ENCODE measurements at places on chromosomes 7 and 10. TPM values are rescaled to one million over a fixed set of nuclear protein-coding genes. Genes with fewer than 3 reads are reported as not detected.

GPNMB gene
- 246 TPM for total RNA-seq

DNA sequence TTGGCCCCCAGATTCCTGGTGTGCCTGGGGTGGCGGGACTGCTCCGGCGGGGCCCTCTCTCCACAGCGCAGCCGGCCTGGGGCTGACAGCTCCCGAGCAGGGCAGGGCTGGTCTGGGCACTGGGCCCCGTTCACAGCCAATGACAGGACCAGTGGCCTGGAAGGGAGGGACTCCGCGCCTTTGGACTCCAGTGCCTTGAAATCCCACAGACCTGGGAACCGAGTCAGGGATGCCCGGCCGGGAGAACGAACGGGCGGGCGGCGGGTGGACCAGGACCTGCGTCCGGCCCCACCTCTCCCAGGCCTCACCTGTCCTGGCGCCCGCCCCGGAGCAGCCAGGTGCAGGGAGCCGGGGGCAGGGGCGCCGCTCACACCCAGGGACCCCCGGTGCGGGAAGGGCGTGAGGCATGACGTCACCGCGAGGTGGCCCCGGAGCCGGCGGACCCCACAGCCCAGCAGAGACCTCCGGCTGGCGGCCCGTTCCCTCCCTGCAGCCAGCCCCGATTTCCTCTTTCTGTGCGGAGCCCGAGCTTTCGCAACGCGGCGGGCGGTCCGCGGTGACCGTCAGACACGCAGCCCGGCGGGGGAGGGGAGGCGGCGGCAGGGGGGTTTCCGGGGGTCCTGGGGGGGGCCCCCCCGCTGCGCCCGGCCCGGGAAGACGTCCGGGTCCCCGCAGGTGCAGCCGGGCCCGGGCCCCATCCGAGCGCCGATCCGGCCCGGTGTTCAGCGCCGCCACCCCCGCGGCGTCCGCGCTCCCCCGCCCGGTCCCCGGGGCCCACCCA is 743 bp downstream of the ADAP1 start:
- DNase-seq, result peak; percentile 86

SMO gene
- 10.4 TPM for total RNA-seq

GRCh38 chr10:1366322-1366691 is 310.1 kb downstream of the WDR37 start:
- DNase-seq, result no peak

- no peak for DNase-seq
Observed at GRCh38 chr10:23899166-23899565, 309.8 kb upstream of the KIAA1217 start.

- peak; percentile 14 for DNase-seq
Observed at GRCh38 chr7:932651-932975, 21.9 kb downstream of the ADAP1 start.

DNA sequence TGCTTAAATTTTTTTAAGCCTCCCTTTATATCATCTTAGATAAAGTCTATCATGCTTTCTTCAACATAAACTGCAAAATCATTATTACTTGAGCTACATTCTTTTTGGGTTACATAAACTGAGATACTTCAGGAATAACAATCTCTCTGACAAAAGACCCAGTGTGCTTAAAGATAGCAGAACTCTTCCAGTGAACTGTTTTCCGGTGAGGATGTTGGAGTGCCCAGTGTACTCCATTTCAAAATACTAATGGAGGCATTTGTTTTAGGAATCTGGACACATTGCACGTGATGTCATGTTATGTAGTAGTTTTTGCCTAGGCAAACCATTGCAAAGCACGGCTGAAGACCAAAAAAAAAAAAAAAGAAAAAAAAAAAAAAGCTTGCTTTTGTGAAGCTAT is 388.2 kb upstream of the CELF2 start:
- DNase-seq, result no peak

CNTNAP2 gene
- not detected for total RNA-seq

DNA sequence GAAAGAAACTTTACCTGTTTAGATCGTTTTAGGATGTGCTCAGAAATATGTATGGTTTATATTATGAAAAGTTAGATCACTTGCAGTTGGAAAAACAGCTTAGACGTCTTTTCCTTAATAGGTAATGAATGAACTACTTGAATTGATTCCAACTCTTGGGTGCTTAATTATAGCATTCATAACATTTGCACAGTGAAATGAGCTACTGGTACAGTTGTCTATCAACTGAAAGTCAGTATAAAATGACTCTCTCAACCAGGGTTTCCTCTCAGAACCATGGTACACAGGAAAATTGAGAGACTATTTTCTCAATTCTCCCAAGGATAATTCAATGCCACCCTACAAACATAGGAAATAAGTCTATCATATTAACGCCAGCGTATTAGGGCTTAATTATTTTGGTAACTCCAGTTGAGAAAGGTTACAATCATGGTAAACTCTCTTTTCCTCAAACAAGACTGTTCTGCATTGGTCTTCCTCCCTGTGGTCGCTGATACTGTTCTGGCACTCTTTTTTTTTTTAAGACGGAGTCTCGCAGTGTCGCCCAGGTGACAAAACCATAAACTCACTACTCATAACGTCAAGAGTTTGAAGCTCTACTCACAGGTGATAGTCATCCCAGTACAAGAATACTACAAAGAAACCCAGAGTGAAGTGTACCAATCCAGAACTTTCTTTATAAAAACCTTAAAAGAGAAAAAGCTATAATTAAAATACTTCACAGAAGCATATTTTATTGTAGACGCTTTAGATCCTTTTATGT is 2.0 kb downstream of the ANLN start:
- DNase-seq, result no peak

GRCh38 chr10:127995939-127996338 is 89.0 kb downstream of the PTPRE start:
- no peak for DNase-seq

CDNF gene
- total RNA-seq, result 6.7 TPM

DNA sequence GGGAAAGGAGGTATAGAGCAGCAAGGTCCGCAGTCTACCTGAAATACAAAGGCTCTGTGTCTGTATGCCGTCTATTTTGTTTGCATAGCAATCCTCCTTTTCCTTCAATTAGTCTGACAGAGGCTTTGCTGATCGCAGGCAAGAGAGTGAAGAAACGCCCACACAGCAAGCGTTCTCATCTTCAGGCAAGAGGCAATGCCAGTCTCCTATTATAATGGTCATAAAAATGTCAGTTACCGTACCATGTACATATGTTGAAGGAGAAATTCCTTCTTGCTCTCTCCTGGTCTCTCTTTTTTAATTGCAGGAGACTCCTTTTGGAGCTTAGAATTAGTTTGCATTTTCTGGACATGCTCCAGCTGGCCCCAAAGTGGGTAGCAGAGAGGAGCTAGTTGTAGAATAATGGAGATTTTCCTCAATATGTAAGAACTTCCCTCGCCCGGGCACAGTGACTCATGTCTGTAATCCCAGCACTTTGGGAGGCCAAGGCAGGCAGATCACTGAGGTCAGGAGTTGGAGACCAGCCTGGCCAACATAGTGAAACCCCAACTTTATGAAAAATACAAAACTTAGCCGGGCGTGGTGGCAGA is 139.5 kb downstream of the PFKFB3 start:
- DNase-seq, result no peak

BLVRA gene
- 47.9 TPM for total RNA-seq

DNA sequence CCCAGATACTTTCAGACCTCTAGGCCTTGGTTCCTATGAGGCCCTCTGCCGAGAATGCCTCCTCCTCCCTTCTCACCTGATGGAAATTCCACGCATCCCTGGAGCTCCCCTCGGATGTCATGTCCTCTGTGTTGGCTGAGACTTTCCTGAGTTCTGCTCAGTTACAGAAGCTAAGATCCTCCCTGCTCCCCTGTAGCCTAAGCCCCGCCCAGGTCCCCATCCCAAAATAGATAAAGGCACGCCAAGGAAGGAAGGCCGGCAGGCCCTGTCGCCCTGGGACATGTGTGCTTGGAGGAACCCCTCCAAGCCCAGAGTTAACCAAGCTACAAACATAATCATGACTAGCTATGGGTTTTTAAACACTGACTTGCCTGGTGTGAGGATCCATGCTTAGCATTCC is 123.5 kb downstream of the SORBS1 start:
- peak; percentile 85 for DNase-seq

All from right cardiac atrium (tissue), 5 donors.